ENCODE measurements at places on chromosomes 2 and 18.

- DNase-seq, result no peak
These were observed 6.4 kb downstream of the AGAP1 start for GRCh38 chr2:235500110-235500760.

- peak; percentile 44 for DNase-seq
These were observed 94.0 kb downstream of the PLA2R1 start for GRCh38 chr2:159968279-159968900.

GRCh38 chr2:234249873-234250272, 199.4 kb downstream of the SPP2 start:
- DNase-seq, result peak; percentile 93

DNA sequence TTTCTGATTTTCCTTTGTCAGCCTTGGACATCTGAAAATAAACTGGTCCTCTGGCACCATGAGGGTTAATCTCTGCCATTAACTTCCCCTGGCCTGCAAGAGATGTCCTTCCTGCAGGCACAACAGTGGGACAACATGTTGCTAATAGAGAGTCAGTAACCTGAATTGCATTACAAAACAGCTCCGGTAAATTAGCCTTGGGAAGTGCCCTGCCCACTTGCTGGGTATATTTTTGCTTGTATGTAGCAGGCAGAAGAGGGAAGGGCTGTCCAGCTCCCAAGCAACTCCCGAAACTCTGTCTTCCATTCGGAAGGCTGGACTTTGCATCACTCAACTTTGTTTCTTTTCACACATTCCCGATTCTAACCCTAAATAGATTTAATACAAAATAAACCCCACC, 104.4 kb upstream of the ATP8B1 start:
- no peak for DNase-seq

GRCh38 chr2:128399690-128400291, 81.1 kb upstream of the HS6ST1 start:
- no peak for DNase-seq

- no peak for DNase-seq
These were observed 127.1 kb downstream of the CERS6 start for GRCh38 chr2:168583064-168583709.

DNA sequence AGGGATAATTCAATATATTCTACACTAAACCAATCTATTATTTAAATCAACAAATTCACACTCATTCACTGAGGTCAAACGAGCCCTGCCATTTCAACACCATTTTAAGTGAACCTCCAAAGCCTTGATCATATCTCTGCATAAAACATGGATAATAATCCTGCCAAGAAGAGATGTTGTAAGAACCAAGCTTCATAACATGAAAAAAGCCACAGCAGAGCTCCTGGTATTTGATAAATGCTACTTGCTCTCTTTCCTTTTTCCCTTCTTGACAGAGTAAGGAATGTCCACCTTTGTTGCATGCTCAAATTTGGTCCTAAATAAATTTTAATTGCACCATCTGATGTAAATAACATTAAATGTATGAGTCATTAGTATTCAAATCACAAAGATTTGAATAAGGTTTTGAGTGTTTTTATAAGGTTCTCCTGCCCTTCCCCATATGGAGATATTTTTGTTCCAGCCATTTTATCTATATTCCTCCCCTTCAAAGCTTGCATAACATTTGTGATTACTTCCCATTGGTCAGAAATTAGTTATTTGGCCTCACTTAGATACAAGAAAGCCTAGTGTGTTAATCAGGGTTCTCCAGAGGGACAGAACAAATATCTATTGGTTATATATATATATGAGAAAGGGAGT, 318.8 kb downstream of the RND3 start:
- no peak for DNase-seq

DNA sequence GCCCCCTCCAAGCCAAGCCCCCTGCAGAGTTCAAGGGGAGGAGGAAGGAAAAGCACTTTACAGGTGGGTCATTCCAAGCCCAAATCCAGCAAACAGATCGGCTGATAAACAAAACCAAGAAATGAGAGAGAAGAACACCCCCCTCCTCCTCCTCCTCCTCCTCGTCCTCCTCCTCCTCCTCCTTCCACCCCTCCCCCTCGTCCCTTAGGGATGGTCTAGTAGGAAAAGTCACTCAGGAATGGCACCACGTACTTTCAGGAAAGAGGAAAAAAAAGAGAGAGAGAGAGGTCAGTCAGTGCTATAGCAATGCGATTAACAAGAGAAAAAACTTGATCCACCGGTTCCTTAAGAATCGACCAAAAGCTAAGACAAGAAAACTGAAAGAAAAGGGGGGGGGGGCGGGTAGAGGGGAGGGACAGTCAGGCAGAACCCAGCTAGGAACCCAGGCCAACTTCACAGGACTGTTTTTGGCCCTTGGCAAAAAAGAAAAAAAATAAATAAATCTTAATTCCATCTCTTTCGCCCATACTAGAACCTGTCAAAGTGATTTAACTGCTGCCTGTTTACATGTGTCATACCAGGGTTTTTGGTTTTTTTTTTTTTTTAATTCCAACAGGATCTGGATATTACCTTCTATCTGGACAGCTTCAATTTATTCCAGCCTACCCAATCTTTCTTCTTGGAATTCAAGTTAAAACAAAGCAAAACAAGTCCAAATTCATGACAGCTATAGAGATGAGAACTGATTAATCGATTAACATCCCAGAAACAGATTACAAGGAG, 906 bp downstream of the IKZF2 start:
- DNase-seq, result peak; percentile 72

- DNase-seq, result peak; percentile 18
These were observed 1.9 kb downstream of the NOP58 start for GRCh38 chr2:202267495-202267894.

DNA sequence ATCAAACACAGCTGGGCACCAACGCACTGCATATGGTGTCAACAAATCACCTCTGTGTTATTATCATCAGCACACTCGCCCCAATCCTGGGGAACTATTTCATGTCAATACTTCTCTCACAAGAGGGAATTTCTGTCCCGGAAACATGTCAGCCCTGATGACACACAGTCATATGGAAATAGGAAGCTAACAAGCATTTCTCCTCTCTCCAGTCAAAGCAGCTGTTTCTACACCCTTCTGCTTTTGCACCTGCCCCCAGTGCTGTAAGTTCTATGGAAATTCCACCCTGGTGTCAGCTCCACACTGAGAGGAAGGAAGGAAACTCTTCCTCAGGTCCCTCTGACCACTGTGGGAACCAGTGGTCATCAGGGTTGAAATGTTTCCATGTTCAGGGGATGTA, 447.6 kb upstream of the ID2 start:
- no peak for DNase-seq

- DNase-seq, result peak; percentile 29
These were observed 54.7 kb upstream of the GATA6 start for GRCh38 chr18:22114526-22115321.

GRCh38 chr2:142112757-142113221, 18.0 kb downstream of the LRP1B start:
- DNase-seq, result peak; percentile 64

GRCh38 chr18:43031169-43031568, 84.3 kb downstream of the RIT2 start:
- no peak for DNase-seq

All from epithelial cell of esophagus (primary cell).